ENCODE measurements at places on chromosomes 13 and 19.

- no peak for DNase-seq
Measured at GRCh38 chr13:51240178-51240577, 18.0 kb downstream of the FAM124A start.

DNA sequence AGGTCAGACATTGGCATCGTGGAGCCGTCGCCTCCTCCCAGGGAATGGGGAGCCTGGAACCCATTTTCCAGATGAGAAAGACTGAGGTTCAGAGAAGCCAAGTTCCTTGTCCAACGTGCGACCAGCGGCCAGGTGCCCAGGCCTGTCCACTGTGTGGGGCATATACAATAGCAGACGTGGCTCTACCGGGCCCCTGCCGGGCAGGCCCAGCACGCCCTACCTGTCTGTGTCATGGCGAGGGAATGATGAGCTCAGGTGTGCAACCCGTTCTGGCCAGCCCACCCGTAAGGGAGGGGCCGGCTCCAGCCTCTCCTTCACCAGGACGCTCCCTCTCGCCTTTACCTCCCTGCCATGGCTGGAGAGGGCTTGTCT lies 837 bp downstream of the GNA15 start:
- DNase-seq: no peak

DNA sequence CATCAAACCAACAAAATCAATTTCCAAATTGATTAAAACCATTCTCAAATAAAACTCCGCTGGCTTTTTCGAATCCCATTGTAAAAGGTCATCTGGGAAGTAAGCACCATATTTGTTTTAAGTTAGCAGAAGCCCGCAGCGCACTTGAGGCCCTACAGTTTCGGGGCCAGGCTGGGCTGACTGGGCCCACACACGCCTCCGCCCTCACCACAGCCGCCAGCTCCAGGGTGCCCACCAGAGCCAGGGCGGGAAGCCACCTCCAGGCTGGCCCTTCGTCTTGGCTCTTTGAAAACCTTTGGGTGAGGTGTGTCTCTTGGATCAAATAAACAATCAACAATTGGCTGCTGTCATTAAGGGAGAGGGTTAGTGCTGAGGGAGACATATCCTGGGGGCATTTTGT lies 133.3 kb downstream of the SOX1 start:
- no peak for DNase-seq

- no peak for DNase-seq
Measured at GRCh38 chr13:49026851-49027250, 51.1 kb downstream of the FNDC3A start.

- no peak for DNase-seq
Measured at GRCh38 chr13:22073718-22074117, 402.8 kb downstream of the FGF9 start.

Measured in MV-4-11 (cell line).